ENCODE measurements at places on chromosomes 1 and 21.

GRCh38 chr1:58391514-58391913 is 155.0 kb downstream of the OMA1 start:
- DNase-seq: no peak

GRCh38 chr1:246843876-246844275 is 87.9 kb downstream of the AHCTF1 start:
- DNase-seq: no peak

GRCh38 chr21:21688889-21689288 is 690.7 kb downstream of the NCAM2 start:
- no peak for DNase-seq

DNA sequence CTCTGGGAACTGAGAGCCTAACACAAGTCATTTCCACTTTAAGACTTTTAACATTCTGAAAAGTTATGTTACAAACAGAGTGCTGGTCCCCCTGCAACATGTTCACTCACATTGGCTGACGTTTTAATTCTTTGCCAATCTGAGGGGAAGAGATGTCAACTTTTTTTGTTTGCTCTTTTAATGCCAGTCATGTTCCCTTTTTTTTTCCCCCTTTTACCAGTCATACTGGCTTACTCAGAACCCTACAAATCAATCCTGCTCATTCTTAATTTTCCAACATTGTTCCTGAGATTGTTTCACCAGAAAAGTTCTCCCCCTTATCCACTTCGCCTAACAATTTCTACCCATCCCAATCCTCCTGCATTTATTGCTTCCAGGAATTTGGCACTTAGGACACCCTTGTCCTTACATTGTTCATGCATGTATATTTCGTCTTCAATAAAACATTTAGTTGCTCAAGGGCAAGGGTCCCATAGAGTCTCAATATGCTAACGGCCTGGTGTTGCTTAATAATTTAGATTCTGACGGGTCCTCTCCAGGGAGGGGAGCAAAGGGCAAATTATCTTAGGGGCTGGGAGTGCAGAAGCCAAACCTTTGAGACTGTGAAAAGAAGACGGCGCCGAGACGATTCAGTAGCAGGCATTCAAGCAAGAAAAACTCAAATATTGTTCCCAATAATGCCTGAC is 624 bp upstream of the CR1L start:
- DNase-seq: no peak

GRCh38 chr1:41559331-41559730 is 74.8 kb upstream of the EDN2 start:
- DNase-seq: no peak
